Stimulated activated CD8-positive, alpha-beta memory T cell treated with anti-CD3 and anti-CD28 coated beads, Interleukin-7, amount 100 ng/mL, for 1 hour (primary cell): ENCODE measurements at places on chromosomes 13 and 19.

GRCh38 chr13:87123987-87124784, 547.0 kb upstream of the SLITRK5 start:
- DNase-seq = no peak

- DNase-seq = no peak
Measured at GRCh38 chr19:17626456-17627015, 61.6 kb downstream of the UNC13A start.

GRCh38 chr13:85519363-85519762, 279.9 kb downstream of the SLITRK6 start:
- DNase-seq = no peak

- no peak for DNase-seq
Measured at GRCh38 chr13:91216928-91217700, 130.4 kb upstream of the MIR17HG start.

DNA sequence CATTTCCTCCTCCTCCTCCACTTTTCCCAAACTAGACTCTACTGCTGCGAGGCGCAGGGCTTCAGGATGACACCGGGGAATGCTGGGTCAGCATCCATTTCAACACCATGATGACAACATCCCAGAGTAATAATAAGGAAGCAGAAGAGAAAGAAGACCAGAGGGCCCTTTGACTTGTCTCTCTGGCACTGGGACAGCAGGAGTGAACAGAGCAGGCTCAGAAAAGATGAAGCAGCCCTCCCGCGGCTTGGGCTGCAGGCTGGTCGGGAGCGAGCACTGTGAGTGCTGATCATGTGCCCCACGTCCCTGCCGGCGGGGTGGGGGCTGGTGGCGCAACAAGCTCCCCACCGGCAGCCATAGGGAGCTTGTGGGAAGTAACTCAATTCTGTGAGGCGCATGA, 30.5 kb downstream of the RANBP3 start:
- no peak for DNase-seq

- DNase-seq = no peak
Measured at GRCh38 chr13:36715841-36716240, 42.0 kb downstream of the SERTM1 start.
